HuH-7.5 (cell line): ENCODE measurements at places on chromosomes 6 and 20.
A peak's percentile ranks its signal among the peaks of the same experiment; 100 is the strongest.

DNA sequence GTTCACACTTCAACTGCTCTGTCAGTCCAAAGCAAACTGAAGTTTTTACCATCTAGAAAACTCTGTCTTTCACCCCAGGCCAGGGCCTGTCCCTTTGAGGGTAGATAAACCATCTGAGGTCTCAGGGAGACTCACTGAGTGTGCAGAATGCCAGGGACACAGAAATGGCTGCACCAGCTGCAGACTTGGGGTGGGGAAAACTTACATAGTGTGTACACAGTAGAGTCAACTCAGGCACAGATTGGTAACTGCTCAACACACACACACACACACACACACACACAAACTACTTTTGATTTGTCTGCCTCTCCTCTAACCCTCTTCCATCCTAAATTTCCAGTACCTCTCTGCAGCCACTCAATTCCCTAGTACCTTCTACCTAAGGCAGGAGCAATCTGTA is 374.9 kb upstream of the JAG1 start:
- no peak for DNase-seq

DNA sequence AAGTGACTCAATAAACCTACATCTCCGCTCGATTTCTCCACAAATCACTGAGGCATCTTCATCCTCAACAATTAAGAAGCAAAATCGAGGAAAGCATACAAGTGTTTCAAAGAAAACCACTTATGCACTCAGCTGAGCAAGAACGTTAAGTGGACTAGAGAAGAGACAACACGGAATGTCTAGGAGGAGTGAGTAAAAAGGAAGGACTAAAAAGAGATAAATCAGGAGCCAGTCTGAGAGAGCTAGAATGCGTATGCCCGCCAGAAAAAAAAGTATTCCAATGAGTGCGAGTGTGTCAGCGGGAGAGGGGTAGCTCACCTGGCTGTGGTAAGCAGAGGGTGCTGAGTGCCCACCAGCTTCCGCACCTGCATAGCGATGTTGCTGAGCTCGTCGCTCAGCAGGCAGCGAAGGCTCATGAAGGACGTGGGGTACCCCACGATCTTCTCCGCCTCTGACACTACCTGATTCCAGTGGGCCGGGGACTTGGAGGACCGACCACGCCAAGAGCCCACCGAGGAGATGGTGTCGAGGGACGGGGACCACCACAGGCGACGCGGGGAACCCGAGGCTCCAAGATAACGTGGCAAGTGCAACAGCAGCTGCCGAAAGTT is 587 bp downstream of the PDSS2 start:
- DNase-seq, result peak; percentile 22

- no peak for DNase-seq
These were observed 3.5 kb downstream of the MCUR1 start for GRCh38 chr6:13810688-13811446.

DNA sequence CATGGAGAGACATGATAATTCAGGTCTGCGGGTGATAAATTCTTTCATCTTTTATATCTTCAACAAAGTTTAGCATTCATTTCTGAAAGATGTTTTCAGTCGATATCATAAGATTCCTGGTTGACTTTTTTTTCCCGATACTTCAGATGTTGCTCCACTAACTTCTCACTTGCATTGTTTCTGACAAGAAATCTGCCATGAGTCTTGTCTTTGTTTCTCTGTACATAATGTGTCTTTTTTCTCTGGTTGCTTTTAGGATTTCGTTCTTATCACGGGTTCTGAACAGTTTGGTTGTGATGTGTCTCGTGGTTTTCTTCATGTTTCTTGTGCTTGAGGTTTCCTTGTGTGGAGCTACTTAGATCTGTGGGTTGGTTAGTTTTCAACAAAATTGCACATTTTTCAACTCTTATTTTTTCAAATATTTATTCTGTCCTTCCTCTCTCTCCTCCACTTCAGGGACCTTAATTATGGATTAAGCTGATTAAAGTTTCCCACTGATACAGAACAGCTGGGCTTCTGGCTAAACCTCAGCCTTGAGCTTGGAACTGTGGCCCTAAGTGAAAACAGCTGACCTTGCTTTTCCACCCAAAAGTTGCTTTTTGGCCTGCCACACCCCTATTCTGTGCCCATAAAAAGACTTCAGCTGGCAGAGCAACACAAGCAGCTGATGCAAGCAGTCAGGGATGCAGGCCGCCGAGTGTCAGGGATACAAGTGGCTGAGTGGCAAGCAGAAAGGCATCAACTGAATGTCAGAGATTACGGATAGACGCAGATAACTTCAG is 97.9 kb upstream of the SNX9 start:
- no peak for DNase-seq

- DNase-seq, result peak; percentile 59
These were observed 818 bp upstream of the MDGA1 start for GRCh38 chr6:37698264-37699137.

DNA sequence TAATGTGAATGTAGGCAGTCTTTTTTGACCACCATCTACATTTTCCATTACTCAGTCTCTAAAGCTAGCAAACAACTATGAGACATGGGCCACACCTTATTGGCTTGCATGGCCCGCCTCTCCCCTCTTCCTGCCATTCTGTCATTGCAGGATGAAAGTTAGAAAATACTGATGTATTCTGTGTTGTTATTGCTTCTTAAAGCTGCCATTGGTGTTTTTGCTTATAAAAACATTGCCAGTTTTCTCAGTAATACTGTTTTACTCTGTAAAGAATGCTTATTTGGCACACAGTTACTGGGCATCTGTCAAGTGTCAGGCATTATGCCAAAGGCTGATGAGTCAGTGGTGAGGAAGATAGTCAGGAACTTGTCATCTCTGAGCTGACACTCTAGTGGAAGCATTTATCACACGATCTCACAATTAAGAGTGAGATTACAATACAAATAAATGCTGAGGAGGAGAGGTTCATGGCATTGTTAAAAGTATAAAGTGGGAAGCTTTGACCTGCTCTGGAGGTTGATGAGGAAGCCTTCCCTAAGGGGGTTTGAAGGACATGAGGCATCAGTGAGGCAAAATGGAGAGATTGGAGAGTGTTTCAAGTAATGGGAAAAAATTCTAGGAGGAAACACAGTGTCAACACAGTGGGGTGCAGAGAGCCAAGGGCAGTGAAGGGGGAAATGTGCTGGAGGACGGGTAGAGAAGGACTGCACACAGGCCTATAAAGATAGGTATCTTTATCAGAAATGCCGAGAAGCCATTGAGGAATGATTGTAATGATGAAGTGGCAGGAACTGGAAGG is 14.7 kb downstream of the KLHL32 start:
- no peak for DNase-seq

- no peak for DNase-seq
These were observed 985 bp downstream of the ZBP1 start for GRCh38 chr20:57619051-57619831.

DNA sequence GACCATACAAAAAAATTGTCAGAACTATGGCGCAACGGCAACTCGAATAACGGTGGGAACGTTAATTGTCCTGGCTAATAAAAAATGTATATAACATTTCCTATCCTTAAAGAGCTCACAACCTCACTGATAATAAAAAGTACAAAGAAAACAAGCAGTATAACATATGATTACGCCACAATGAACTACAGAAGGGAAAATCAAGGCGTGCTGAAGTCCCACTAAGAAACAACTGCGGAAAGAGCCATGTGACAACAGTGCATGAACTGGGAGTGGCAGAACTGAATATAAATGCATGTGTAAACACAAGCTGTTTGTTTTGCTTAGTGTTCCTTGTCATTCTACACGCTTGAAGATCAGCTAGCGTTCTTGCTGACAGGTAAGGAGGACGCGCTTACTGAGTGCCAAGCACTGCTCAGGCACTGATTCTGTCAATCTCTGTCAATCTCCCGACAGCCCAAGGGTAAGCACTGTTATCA is 466 bp upstream of the PSMB1 start:
- DNase-seq, result no peak

DNA sequence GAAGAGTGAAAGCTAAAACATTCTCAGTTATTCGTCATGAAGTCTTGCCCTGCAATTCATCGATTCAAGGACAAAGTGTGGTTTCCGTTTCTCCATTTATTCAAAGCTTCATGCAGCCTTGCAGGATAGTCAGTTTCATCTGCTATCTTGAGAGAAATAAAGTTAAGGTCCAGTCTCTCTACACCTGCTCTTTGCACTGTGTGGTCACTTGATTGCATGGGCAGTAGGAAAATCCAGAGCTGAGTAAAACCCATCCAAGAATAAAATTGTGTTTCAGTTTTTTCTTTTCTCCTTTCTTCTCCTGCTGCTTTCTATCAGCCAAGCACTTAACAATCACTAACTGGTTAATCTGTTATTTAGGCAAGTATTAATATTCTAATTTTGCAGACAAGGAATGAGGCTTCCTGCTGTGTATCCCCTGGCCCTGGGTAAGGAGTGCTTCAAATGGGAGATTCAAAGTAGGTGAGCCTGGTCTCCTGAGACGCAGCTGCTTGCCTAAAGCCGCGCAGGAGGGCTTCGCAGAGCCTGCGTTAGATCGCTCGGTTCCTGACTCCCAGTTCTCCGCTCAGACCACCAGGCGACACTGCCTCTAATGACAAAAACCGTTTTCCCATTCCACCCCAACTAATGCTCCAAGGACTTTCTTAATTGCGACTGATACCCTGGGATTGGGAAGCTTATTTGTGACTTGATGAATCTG is 808.3 kb downstream of the TFAP2A start:
- no peak for DNase-seq

GRCh38 chr6:6712449-6713403 is 124.2 kb downstream of the LY86 start:
- DNase-seq, result peak; percentile 73

GRCh38 chr6:124203812-124204167 is 400.1 kb downstream of the NKAIN2 start:
- DNase-seq, result peak; percentile 10

- no peak for DNase-seq
These were observed 2.2 kb downstream of the CENPB start for GRCh38 chr20:3784216-3784853.

DNA sequence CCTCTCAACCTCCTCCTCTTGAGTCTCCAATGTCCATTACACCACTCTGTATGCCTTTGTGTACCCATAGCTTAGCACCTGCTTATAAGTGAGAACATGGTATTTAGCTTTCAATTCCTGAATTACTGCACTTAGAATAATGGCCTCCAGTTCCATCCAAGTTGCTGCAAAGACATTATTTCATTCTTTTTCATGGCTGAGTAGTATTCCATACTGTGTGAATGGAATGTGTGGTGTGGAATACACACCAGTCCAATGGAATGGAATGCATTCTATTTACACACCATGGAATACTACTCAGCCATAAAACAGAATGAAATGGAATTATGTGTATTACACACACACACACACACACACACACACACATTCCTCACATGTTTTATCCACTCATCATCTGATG is 116.1 kb downstream of the BACH2 start:
- no peak for DNase-seq

DNA sequence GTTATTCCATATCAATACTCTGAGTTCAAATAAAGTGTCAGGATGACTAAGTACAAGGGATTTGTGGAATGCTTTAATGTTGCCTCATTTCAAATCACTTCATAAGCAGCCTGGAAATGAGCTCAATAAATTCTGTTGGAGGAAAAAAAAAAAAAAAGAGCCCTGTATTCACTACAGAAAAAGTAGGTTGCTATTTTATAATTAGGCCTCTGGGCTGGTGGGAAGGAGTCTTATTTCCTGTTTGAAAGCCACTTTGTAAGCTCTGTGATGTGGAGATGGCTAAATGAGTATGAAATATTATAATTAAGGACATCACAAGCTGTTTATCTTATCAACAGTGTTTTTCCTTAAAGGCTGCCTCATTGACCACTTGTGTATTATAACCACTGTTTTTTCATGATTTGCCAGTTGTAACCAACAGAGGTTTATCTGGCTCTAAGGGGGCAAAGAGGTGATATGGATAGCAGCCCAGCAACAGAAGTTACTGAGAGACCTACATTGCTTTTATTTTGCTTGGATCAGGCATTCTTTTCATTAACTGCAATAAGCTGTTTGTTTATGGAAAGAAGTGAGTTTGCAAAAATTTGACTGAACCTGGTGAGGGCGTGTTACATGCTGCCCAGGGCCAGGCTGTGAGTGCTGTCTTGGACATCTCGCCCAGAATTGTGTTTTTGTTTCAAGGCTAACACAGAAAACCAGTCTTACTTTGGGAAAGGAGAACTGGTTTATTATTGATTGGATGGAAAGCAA is 563.3 kb upstream of the MAP3K7 start:
- no peak for DNase-seq

DNA sequence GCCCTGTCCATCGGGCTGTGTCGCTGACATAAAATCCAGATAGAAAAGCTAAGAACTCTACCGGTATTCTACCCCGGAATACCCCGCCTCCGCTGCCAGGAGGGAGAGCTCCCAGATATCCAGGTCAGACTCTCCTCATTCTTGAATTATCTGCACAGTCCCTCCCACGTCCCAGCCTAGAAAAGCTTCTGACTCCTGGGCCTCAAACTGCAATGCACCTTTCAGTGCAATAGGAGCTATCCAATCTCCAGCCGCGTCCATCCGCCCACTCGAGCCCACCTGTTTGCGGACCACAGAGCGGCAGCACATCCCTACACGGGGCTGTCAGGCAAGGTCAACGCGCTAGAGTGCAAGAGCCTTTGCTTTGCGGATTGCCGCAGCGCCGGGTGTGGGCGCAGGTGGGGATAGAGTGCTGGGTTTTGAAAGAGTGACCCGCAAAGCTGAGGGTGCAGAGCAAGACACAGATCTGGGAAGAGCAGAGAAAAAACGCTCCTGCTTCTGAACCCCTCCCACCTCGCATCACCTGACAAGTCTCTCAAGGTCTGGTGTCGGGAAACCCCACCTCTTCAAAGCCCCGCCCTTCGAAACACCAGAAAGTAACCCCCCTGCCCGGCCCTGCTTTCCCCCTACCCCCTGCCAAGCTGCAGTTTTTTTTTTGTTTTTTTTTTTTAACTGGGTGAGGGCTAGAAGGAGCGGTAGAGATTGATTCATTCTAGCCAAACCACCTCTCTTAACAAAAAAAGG is 1.3 kb downstream of the TAPBP start:
- DNase-seq, result peak; percentile 71

DNA sequence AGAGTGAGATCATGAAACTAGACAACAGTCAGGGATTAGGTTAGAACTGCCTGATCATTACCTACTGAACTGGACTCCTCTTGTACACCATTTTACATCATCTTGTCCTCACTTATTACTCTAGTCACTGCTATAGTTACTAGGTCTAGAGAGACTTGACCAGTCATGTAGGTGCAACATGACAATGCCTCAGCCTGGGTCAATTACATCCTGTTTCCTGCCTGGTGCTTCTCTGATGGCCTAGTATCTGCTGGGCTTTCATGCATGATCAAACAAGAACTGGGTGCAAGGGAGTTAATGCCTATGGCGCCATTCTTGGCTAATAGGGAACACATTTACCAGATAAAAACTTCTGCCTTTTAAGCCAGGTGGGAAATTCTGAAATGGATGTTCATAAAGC is 39.2 kb upstream of the MMS22L start:
- no peak for DNase-seq

- DNase-seq, result no peak
These were observed 46.9 kb downstream of the AK9 start for GRCh38 chr6:109644131-109644530.

DNA sequence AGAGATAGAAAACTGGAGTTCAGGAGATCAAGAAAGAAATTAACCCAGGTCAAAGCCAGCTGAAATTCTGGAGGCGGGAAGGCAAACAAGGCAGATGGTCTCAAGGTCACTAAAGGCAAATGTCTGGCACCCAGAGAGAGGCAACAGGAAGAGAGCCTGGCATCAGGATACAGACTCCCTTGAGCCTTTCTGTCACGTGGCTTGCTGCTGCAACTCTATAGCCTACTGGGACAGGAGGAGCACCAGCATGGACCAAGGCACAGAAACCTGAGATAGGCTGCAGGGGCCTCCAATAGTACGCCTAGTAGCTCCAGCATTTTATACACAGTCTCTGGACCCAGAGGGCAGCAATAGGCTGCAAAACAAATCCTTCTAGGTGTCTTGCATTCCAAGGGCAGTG is 75.1 kb downstream of the SEL1L2 start:
- no peak for DNase-seq

- DNase-seq, result no peak
These were observed 88.2 kb upstream of the ATXN1 start for GRCh38 chr6:16849280-16849987.
